Small intestine (tissue), 16 donors: ENCODE measurements at places on chromosomes 1 and 21. TPM values are rescaled to one million over a fixed set of nuclear protein-coding genes. Genes with fewer than 3 reads are reported as not detected.

GRCh38 chr1:66413838-66414175, 120.1 kb upstream of the SGIP1 start:
- H3K4me1 ChIP-seq, result peaks cover 5% of the 10 kb centered on the region
- H3K36me3 ChIP-seq, result no peaks in the 10 kb centered on the region
- peak overlapping the region; percentile 27 for H3K27ac ChIP-seq
- no peaks in the 10 kb centered on the region for H3K27me3 ChIP-seq
- H3K4me3 ChIP-seq, result no peak overlapping the region

- no peaks in the 10 kb centered on the region for H3K36me3 ChIP-seq
- no peaks in the 10 kb centered on the region for H3K27me3 ChIP-seq
- no peak for DNase-seq
These were observed 15.9 kb downstream of the ATP6V1G3 start for GRCh38 chr1:198524556-198524955.

DNA sequence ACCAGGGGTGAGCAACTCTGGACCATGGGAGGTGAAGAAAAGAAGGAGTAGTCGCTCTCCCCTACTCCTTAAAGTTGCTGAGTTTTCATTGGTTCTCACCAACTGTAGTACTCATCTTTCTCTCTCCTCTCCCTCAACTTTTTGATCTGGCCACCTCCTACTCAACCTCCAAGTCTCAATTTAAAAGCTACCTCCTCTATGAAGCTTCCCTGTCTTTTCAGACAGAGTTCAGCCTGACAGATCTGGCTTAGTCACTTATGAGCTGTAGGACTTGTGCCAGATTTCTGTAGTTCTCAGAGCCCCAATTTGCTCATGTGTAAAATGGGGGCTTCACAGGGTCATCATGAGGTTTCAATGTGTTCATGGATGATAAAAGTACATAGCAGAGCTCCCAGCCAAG, 34.5 kb upstream of the HTR1D start:
- H3K4me1 ChIP-seq, result no peaks in the 10 kb centered on the region
- no peak overlapping the region for H3K27ac ChIP-seq
- no peaks in the 10 kb centered on the region for H3K36me3 ChIP-seq
- DNase-seq, result no peak
- no peaks in the 10 kb centered on the region for H3K27me3 ChIP-seq

GRCh38 chr1:16164213-16165072, 8.6 kb upstream of the EPHA2 start:
- DNase-seq, result peak; percentile 64
- no peaks in the 10 kb centered on the region for H3K36me3 ChIP-seq
- no peak overlapping the region for H3K4me3 ChIP-seq
- peak overlapping the region; percentile 41 for H3K27ac ChIP-seq
- no peaks in the 10 kb centered on the region for H3K27me3 ChIP-seq
- H3K4me1 ChIP-seq, result peaks cover 43% of the 10 kb centered on the region

DNA sequence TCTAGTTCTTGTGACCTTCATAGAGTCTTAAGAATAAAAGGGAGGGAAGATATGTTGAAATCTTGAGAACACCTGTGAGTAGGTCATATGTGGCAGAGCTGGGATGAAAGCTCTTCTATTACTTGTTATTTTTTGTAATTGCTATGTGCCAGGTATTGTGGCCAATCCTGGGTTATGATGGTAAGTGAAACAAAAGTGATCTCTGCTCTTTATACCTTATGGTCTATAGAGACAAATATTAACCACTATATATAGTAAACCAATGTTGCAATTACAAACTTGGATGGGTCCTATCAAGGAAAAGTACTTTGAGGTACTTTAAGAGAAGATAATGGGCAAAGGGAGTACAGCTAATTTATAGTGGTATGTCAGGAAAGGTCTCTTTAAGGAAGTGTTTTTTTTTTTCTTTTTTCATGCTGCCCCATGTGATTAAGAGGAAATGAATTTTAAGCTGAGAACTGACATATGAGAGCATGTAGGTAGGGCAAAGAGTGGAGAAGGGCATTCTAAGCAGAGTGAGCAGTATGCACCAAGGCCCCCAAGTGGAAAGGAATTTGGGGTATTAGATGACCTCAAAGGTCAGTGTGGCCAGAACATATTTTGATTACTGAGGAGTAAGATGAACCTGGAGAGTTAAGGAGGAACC, 43.3 kb downstream of the POU2F1 start:
- H3K4me1 ChIP-seq, result peaks cover 14% of the 10 kb centered on the region
- H3K4me3 ChIP-seq, result no peak overlapping the region
- H3K27me3 ChIP-seq, result no peaks in the 10 kb centered on the region
- H3K27ac ChIP-seq, result peak overlapping the region; percentile 47
- peak; percentile 46 for DNase-seq

DNA sequence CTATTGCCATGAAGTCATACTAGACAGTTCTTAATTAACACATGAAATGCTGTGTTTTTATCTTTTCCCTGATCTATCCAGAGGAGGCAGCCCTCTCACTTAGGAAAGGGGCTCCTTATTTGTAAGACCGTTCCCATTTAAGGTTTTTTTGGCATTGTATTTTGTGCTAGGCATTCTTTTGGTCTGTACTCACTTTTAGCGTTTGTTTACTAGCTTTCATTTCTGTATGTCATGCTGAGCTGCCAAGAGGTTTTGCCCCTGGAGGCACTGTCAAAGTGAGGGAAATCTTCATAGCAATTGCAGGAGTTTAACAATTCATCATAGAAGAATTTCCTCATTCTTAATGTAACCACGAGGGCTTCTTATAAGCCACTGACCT, 59.5 kb downstream of the MTR start:
- peaks cover 3% of the 10 kb centered on the region for H3K36me3 ChIP-seq
- no peaks in the 10 kb centered on the region for H3K4me1 ChIP-seq
- H3K27ac ChIP-seq, result no peak overlapping the region
- no peaks in the 10 kb centered on the region for H3K27me3 ChIP-seq
- DNase-seq, result no peak
- H3K4me3 ChIP-seq, result no peak overlapping the region

- no peak overlapping the region for H3K27ac ChIP-seq
- no peaks in the 10 kb centered on the region for H3K4me1 ChIP-seq
- H3K27me3 ChIP-seq, result no peaks in the 10 kb centered on the region
- DNase-seq, result no peak
- no peak overlapping the region for H3K4me3 ChIP-seq
These were observed 365.9 kb downstream of the PTPRU start for GRCh38 chr1:29602203-29602602.

GRCh38 chr1:22971161-22971560, 1.5 kb downstream of the LACTBL1 start:
- no peak overlapping the region for H3K27ac ChIP-seq
- H3K36me3 ChIP-seq, result no peaks in the 10 kb centered on the region
- H3K27me3 ChIP-seq, result no peaks in the 10 kb centered on the region
- DNase-seq, result no peak
- no peaks in the 10 kb centered on the region for H3K4me1 ChIP-seq

GRCh38 chr1:101474039-101474665, 237.3 kb downstream of the S1PR1 start:
- peak; percentile 1 for DNase-seq
- no peaks in the 10 kb centered on the region for H3K36me3 ChIP-seq
- no peak overlapping the region for H3K4me3 ChIP-seq
- no peaks in the 10 kb centered on the region for H3K27me3 ChIP-seq
- H3K4me1 ChIP-seq, result no peaks in the 10 kb centered on the region

DNA sequence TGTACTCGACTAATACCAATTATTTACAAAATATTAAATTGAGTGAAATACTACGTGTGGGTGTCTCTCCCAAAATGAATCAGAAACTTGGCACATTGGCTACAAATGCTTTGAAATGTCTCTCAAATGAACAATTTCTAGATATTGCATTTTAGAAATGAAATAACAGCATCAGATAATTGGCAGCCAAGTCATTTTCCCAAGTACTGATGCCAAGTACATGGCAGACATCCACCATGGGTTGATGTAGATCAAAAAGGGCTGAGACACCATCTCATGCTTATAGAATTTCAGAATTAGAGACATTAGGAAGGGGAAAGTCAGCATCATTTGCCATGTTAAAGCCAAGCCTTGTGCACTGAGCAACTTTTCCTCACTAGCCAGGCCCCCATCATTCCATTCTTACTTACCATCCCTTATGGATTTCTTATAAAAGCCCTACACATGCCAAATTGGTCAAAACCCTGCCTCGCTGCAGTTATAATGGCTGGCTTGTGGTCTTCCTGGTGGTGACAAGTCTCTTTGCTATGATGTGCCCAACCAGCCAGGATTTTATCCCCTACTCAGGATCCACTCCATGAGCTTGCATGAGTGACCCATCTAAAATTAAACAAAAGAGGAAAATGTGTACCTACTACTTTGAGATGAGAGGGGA, 73.1 kb downstream of the GREM2 start:
- H3K36me3 ChIP-seq, result no peaks in the 10 kb centered on the region
- no peak overlapping the region for H3K4me3 ChIP-seq
- no peak overlapping the region for H3K27ac ChIP-seq

GRCh38 chr1:54323324-54323739, 82.9 kb downstream of the SSBP3 start:
- DNase-seq, result peak; percentile 69
- no peaks in the 10 kb centered on the region for H3K36me3 ChIP-seq
- H3K4me1 ChIP-seq, result no peaks in the 10 kb centered on the region
- H3K27ac ChIP-seq, result peak overlapping the region; percentile 12

DNA sequence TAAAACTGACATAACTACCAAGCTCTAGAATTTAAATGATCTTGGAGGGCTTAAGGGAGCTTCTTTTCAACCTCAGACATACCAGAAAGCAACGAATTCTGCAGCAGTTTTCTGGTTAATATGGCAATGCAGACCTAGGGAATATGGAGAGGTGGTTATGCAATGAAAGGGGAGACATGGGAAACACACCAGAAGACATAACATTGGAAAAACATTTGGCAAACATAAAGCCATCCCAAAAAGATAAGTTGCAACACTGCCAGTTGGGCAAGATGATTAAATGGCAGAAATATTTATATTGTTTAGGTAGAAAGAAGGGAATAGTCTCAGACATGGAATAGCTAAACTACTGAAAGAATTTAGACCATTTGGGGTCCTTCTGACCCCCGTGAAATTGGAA, 104.5 kb downstream of the KCNJ6 start:
- H3K36me3 ChIP-seq, result no peaks in the 10 kb centered on the region
- H3K4me1 ChIP-seq, result no peaks in the 10 kb centered on the region
- H3K27me3 ChIP-seq, result no peaks in the 10 kb centered on the region

- H3K27ac ChIP-seq, result no peak overlapping the region
- no peak overlapping the region for H3K4me3 ChIP-seq
- DNase-seq, result no peak
- H3K36me3 ChIP-seq, result no peaks in the 10 kb centered on the region
- H3K27me3 ChIP-seq, result no peaks in the 10 kb centered on the region
These were observed 65.0 kb upstream of the PRDX6 start for GRCh38 chr1:173411835-173412742.

DNA sequence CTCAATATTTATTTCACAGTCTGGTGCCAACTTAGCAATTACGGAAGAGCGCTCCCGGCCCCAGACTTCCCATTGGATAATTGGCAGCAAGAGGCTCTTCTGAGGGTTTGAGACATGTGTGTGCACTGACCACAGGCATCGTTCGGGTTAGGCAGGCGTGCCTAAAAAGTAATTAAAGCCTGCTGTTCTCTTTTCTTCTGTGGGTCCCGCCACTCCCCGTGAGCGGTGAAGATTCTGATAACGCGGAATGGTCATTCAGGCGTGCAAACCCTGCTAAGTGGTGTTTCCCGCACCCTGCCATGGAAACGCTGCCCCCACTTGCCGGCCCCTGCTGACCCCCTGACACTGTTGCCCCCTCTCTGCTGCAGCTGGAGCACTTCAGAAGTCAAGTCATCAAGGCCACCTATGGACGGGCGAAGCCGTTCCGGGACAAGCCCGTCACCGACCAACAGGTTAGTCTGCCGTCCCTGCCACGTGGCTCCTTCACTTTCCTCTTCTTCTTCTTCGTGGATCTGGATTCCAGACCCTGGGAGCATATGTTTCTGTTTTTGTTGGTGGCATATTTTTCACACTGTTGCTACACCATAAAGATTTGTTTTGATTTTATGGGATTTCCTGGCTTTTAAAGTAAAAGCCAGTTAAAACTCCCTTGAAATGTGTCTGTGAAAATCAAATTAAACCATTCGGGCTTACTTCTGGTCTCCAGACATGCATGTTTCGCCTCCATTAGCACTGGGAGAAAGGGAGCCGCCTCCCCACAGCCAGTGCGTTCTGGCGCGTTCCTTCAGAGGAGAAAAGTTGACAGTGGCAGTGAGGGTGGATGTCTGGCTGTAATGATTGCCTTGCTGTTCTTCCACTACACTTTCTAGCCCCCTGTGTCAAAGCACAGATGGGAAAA, 79.9 kb downstream of the FHAD1 start:
- H3K4me1 ChIP-seq, result peaks cover 2% of the 10 kb centered on the region
- no peak overlapping the region for H3K4me3 ChIP-seq
- DNase-seq, result no peak
- H3K36me3 ChIP-seq, result no peaks in the 10 kb centered on the region
- H3K27ac ChIP-seq, result no peak overlapping the region

- no peak within 1 kb of the TSS for H3K4me3 ChIP-seq
- no peaks in the 10 kb centered on the region for H3K4me1 ChIP-seq
- DNase-seq, result peak; percentile 61
- no peaks in the 10 kb centered on the region for H3K27me3 ChIP-seq
- H3K27ac ChIP-seq, result peak within 1 kb of the TSS; percentile 66
- H3K36me3 ChIP-seq, result no peaks in the 10 kb centered on the region
These were observed at the start of gene SEMA4A for GRCh38 chr1:156153362-156153761. TSS of gene SEMA4A (plus strand) at chr1:156153585. CDS start at chr1:156154579, 994 bp downstream.

- H3K27me3 ChIP-seq, result no peaks in the 10 kb centered on the region
- no peak overlapping the region for H3K4me3 ChIP-seq
- no peak for DNase-seq
- H3K27ac ChIP-seq, result no peak overlapping the region
These were observed 81.1 kb upstream of the SLFNL1 start for GRCh38 chr1:41102653-41103052.

GRCh38 chr1:182032251-182032650, 29.3 kb downstream of the ZNF648 start:
- H3K36me3 ChIP-seq, result no peaks in the 10 kb centered on the region
- H3K4me1 ChIP-seq, result no peaks in the 10 kb centered on the region
- H3K27ac ChIP-seq, result no peak overlapping the region
- H3K27me3 ChIP-seq, result no peaks in the 10 kb centered on the region
- no peak for DNase-seq

Gene CFH
- polyA plus RNA-seq, result 7.6 TPM

Gene VCAM1
- 5.3 TPM for polyA plus RNA-seq

Gene CTH
- polyA plus RNA-seq, result 10.7 TPM

Gene TRPM2
- polyA plus RNA-seq, result 2.0 TPM

Gene CYP4Z1
- not detected for polyA plus RNA-seq

Gene SAMD11
- polyA plus RNA-seq, result 13.6 TPM

Gene ACBD3
- polyA plus RNA-seq, result 16.1 TPM

Gene PROX1
- polyA plus RNA-seq, result 0.67 TPM

Gene OLIG1
- polyA plus RNA-seq, result not detected

Gene PSMB4
- 434 TPM for polyA plus RNA-seq

Gene BRINP3
- polyA plus RNA-seq, result 9.2 TPM

Gene KCNT2
- 0.61 TPM for polyA plus RNA-seq

Gene MAB21L3
- polyA plus RNA-seq, result not detected
